ENCODE measurements at places on chromosomes 12 and 14. TPM values are rescaled to one million over a fixed set of nuclear protein-coding genes. Genes with fewer than 3 reads are reported as not detected.

CLEC1A gene
- 2.2 TPM for total RNA-seq

PROX2 gene
- not detected for total RNA-seq

OVCH1 gene
- total RNA-seq: 0.25 TPM

GRCh38 chr12:116299665-116300328 lies 22.3 kb upstream of the MED13L start:
- no peak for DNase-seq
- H3K36me3 ChIP-seq: no peaks in the 10 kb centered on the region
- peaks cover 38% of the 10 kb centered on the region for H3K4me1 ChIP-seq
- H3K27me3 ChIP-seq: no peaks in the 10 kb centered on the region
- no peak overlapping the region for H3K4me3 ChIP-seq

- H3K36me3 ChIP-seq: no peaks in the 10 kb centered on the region
- no peak overlapping the region for H3K27ac ChIP-seq
- H3K27me3 ChIP-seq: no peaks in the 10 kb centered on the region
- no peak overlapping the region for H3K4me3 ChIP-seq
- DNase-seq: no peak
- H3K4me1 ChIP-seq: no peaks in the 10 kb centered on the region
These were observed 60.7 kb upstream of the GZMB start for GRCh38 chr14:24694680-24695079.

GRCh38 chr12:2083561-2083960 lies 30.8 kb downstream of the CACNA1C start:
- DNase-seq: no peak
- H3K27me3 ChIP-seq: no peaks in the 10 kb centered on the region

DNA sequence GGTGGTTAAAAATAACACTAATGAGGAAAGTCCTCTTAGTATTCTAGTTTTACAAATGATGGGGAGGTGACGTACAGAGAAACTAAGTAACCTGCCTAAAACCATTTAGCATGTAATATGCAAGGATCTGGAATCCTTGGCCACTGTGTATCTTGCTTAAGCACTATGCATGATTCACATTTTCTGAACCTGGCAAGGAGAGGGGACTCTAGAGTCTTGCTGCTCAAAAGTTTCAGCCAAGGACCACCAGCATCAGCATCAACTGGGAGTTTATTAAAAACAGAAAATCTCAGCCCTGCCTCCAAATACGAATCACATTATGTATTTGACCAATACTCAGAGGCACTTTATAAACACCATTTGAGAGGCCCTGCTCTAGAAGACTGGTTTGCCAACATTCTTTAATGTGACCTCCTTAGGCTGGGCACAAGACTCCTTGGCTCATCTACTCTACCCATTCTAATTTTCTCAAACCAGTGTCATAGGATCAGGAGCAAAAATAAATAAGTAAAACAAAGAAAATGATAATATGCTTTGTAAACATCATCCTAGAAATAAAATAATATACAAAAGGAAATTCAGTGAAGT lies 52.9 kb downstream of the ABCC9 start:
- H3K4me1 ChIP-seq: peaks cover 17% of the 10 kb centered on the region
- no peaks in the 10 kb centered on the region for H3K36me3 ChIP-seq
- no peak for DNase-seq
- no peaks in the 10 kb centered on the region for H3K27me3 ChIP-seq
- H3K4me3 ChIP-seq: no peak overlapping the region

GRCh38 chr12:112168561-112168971 lies 43.2 kb downstream of the TRAFD1 start:
- DNase-seq: no peak
- H3K36me3 ChIP-seq: no peaks in the 10 kb centered on the region
- H3K4me3 ChIP-seq: no peak overlapping the region
- H3K27ac ChIP-seq: no peak overlapping the region
- H3K4me1 ChIP-seq: no peaks in the 10 kb centered on the region
- no peaks in the 10 kb centered on the region for H3K27me3 ChIP-seq

GRCh38 chr14:85701763-85702162 lies 171.8 kb downstream of the FLRT2 start:
- DNase-seq: no peak
- H3K27me3 ChIP-seq: no peaks in the 10 kb centered on the region
- H3K4me1 ChIP-seq: no peaks in the 10 kb centered on the region
- no peak overlapping the region for H3K4me3 ChIP-seq
- H3K27ac ChIP-seq: no peak overlapping the region

GRCh38 chr14:21038441-21039422 lies 3.4 kb upstream of the RNASE7 start:
- no peaks in the 10 kb centered on the region for H3K36me3 ChIP-seq
- DNase-seq: peak; percentile 97
- H3K27me3 ChIP-seq: no peaks in the 10 kb centered on the region
- H3K27ac ChIP-seq: peak overlapping the region; percentile 88
- peaks cover 59% of the 10 kb centered on the region for H3K4me1 ChIP-seq

GRCh38 chr14:103848175-103849077 lies 1.1 kb upstream of the PPP1R13B start:
- peak overlapping the region; percentile 60 for H3K4me3 ChIP-seq
- H3K4me1 ChIP-seq: peaks cover 18% of the 10 kb centered on the region
- DNase-seq: no peak
- H3K27me3 ChIP-seq: no peaks in the 10 kb centered on the region
- no peaks in the 10 kb centered on the region for H3K36me3 ChIP-seq
- peak overlapping the region; percentile 82 for H3K27ac ChIP-seq

GRCh38 chr12:89721291-89721987 lies 12.8 kb upstream of the ATP2B1 start:
- H3K27ac ChIP-seq: no peak overlapping the region
- no peaks in the 10 kb centered on the region for H3K36me3 ChIP-seq
- DNase-seq: no peak
- no peaks in the 10 kb centered on the region for H3K4me1 ChIP-seq
- no peak overlapping the region for H3K4me3 ChIP-seq
- H3K27me3 ChIP-seq: no peaks in the 10 kb centered on the region

DNA sequence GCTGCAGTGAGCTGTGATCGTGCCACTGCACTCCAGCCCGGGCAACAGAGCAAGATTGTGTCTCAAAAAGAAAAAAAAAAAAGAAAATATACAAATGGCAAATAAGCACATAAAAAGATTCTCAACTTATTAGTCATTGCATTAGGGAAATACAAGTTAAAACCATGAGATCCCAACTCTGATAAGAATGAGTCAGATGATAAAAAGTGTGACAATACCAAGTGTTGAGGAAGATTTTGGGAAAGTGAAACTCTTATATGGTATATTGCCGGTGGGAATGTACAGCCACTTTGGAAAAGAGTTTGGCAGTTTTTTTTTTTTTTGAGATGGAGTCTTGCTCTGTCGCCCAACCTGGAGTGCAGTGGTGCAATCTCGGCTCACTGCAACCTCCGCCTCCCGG lies 7.6 kb upstream of the PRPF40B start:
- no peaks in the 10 kb centered on the region for H3K27me3 ChIP-seq
- H3K36me3 ChIP-seq: no peaks in the 10 kb centered on the region
- no peak overlapping the region for H3K4me3 ChIP-seq
- no peak for DNase-seq
- H3K27ac ChIP-seq: no peak overlapping the region

GRCh38 chr12:109447482-109447881 lies 29.6 kb downstream of the KCTD10 start:
- no peak overlapping the region for H3K4me3 ChIP-seq
- no peak for DNase-seq
- H3K36me3 ChIP-seq: peaks cover 32% of the 10 kb centered on the region
- peaks cover 43% of the 10 kb centered on the region for H3K4me1 ChIP-seq

GRCh38 chr12:113369391-113369985 lies 11.1 kb downstream of the PLBD2 start:
- no peak overlapping the region for H3K27ac ChIP-seq
- no peak for DNase-seq
- no peaks in the 10 kb centered on the region for H3K36me3 ChIP-seq
- no peak overlapping the region for H3K4me3 ChIP-seq
- no peaks in the 10 kb centered on the region for H3K27me3 ChIP-seq

DNA sequence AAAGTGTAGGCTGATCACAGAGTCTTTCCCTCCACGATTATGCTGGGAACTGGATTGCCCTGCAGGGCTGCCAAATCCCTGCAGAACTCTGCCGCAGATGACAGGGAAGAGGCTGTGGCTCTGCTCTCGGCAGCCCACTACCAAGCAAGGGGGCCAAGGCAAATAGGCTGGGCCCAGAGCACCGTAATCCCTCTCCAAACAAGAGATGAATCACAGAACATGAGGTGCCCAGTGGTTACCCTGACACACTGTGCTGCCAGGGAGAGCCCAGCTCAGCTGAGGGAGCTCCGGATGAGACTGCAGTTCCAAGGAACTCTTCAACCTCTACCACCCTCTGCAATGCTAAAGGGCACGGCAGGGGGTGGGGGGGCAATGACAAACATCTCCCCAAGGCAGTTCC lies 33.9 kb downstream of the STON2 start:
- no peaks in the 10 kb centered on the region for H3K36me3 ChIP-seq
- H3K4me1 ChIP-seq: peaks cover 12% of the 10 kb centered on the region
- DNase-seq: no peak
- no peaks in the 10 kb centered on the region for H3K27me3 ChIP-seq
- H3K4me3 ChIP-seq: no peak overlapping the region
- no peak overlapping the region for H3K27ac ChIP-seq

DNA sequence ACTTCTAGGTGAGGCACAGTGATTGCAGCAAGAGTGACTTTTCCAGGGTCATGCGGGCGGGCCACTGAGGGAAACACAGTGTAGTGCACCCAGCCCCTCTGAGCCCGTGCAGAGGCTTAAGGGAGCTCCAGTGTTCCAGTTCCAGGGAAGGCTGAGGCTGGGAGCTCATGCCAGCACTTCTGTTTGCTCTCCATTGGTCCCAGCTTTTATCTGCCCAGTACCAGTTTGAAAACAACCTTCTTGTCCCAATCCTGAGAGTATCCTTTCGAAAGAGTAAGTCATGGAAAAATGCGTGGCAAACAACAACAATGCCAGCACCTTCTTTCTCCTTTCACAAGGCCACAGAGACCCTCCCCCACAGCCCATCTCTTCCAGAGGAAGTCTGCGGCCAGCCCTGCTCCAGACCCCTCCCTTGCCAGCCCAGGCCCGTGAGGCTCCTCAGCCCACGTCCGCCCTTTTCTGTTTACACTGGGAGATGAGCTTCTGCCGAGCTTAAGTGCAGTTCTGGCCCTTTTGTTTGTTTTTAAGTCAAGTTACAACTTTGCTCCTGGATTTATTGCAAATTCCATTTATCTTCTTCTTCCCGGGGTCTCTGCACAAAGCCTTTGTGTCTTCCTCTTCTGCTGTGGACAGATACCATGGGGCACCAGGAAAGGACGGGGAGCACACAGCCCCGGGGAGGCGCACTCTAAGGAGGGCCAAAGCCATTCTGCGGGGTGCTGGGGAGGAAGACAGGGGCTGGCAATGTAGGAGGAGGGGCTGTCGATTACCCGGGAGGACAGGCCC lies 185.6 kb downstream of the ZFP36L1 start:
- H3K27me3 ChIP-seq: no peaks in the 10 kb centered on the region
- no peak overlapping the region for H3K4me3 ChIP-seq
- peak overlapping the region; percentile 90 for H3K27ac ChIP-seq
- no peak for DNase-seq
- peaks cover 68% of the 10 kb centered on the region for H3K4me1 ChIP-seq

DNA sequence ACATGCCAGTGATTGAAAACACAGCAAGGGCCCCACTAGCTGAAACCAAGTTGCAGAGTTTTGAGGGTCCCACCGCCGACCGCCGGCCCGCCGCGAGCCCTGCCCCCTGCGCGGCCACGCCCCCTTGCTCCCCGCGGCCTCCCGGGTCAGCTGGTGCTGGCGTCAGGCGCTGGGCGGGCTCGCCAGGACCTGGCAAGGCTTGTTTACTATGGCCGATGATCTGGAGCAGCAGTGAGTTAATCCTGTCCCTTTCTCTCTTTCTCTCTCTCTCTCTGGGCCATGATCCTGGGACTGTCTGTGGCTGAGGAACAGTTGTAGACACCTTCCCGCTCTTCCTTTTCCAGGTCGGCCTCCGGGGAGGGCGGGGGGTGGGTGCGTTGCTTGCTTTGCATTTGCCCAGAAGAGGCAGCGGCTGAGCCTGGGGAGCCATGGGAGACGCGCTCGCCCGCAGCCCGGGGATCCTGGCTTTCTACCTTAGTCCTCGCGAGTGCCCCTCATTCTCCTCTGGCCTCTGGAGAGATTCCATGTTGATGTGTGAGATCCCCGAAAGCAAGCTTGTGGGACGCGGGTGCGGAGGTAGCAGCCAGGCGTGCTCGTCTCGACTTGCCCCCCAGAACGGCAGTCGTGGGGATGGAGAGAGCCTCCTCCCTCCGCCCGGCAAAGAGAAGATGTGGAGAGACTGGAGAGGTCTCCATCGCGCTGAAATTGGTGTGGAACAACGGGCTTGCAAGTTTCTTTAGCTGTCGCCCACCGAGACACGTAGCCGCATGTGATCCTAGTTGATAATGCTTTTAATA lies at the start of gene ABHD4:
ABHD4 (plus strand) TSS at position 202 of the 797 bp plus-strand sequence; CDS start at position 209, 7 bp downstream.
- H3K36me3 ChIP-seq: peaks cover 16% of the 10 kb centered on the region
- peaks cover 27% of the 10 kb centered on the region for H3K4me1 ChIP-seq
- H3K27ac ChIP-seq: peak within 1 kb of the TSS; percentile 93
- H3K4me3 ChIP-seq: peak within 1 kb of the TSS; percentile 67
- no peak for DNase-seq
- H3K27me3 ChIP-seq: no peaks in the 10 kb centered on the region

DNA sequence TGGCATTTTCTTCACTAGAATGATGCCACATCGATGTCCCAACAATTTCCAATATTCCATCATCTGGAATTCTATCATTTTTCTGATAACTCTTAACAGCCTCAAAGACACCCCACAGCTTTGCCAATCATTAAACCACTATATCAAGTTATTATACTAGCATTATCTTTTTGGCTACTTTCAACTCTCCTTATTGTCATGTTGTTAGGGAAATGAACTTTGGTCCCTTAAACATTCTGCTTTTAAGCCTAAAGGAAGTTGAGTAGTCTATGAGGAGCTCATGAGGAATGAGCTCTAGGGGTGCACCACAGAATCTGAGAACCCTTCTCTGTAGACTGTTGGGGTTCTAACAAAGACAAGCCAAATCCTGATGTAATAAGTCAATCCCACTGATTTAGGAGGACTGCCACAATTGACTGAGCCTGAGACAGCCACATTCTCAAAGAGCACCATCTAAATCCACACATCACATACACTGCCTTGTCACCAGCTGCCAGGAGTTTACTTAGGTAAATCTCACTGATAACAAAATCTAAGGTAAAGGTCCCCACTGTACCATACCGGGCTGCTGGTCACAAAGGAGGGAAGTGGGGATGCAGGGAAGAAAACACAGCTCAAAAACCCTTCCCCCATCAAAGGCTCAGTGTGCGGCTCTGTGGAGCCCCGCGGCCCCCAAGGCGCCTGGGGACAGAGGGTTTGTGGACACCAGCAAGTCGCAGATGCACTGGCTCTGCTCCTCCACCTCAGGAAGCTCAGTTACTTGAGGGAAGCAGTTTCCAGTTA lies 58.2 kb downstream of the SETD3 start:
- no peak overlapping the region for H3K27ac ChIP-seq
- no peaks in the 10 kb centered on the region for H3K27me3 ChIP-seq
- no peak overlapping the region for H3K4me3 ChIP-seq
- DNase-seq: no peak
